Colonic mucosa (tissue), 4 donors: ENCODE measurements at places on chromosomes 7 and 10. TPM values are rescaled to one million over a fixed set of nuclear protein-coding genes. Genes with fewer than 3 reads are reported as not detected.
A peak's percentile ranks its signal among the peaks of the same experiment; 100 is the strongest.

GRCh38 chr7:146636581-146636980, 520.0 kb downstream of the CNTNAP2 start:
- H3K4me1 ChIP-seq: no peaks in the 10 kb centered on the region
- no peaks in the 10 kb centered on the region for H3K27me3 ChIP-seq
- H3K4me3 ChIP-seq: no peak overlapping the region
- H3K36me3 ChIP-seq: no peaks in the 10 kb centered on the region

Gene CACNB2
- total RNA-seq: 12.1 TPM

Gene CLDN3
- 634 TPM for total RNA-seq

Gene GDF2
- total RNA-seq: not detected

Gene NYAP1
- 0.44 TPM for total RNA-seq

Gene IL6
- not detected for total RNA-seq

- H3K36me3 ChIP-seq: no peaks in the 10 kb centered on the region
- no peak overlapping the region for H3K4me3 ChIP-seq
- peak; percentile 50 for DNase-seq
- H3K27me3 ChIP-seq: no peaks in the 10 kb centered on the region
- H3K27ac ChIP-seq: no peak overlapping the region
- H3K4me1 ChIP-seq: peaks cover 6% of the 10 kb centered on the region
These were observed 106.9 kb upstream of the RHEB start for GRCh38 chr7:151626422-151627115.

Gene MALRD1
- total RNA-seq: 0.27 TPM

- H3K27me3 ChIP-seq: no peaks in the 10 kb centered on the region
- no peak overlapping the region for H3K4me3 ChIP-seq
- DNase-seq: no peak
- H3K36me3 ChIP-seq: no peaks in the 10 kb centered on the region
- no peak overlapping the region for H3K27ac ChIP-seq
- no peaks in the 10 kb centered on the region for H3K4me1 ChIP-seq
These were observed 35.9 kb upstream of the MAGI2 start for GRCh38 chr7:79489371-79489770.

- H3K36me3 ChIP-seq: no peaks in the 10 kb centered on the region
- H3K4me3 ChIP-seq: no peak overlapping the region
- no peaks in the 10 kb centered on the region for H3K4me1 ChIP-seq
- no peak for DNase-seq
- no peaks in the 10 kb centered on the region for H3K27me3 ChIP-seq
These were observed 23.6 kb downstream of the SORBS1 start for GRCh38 chr10:95537542-95537927.

DNA sequence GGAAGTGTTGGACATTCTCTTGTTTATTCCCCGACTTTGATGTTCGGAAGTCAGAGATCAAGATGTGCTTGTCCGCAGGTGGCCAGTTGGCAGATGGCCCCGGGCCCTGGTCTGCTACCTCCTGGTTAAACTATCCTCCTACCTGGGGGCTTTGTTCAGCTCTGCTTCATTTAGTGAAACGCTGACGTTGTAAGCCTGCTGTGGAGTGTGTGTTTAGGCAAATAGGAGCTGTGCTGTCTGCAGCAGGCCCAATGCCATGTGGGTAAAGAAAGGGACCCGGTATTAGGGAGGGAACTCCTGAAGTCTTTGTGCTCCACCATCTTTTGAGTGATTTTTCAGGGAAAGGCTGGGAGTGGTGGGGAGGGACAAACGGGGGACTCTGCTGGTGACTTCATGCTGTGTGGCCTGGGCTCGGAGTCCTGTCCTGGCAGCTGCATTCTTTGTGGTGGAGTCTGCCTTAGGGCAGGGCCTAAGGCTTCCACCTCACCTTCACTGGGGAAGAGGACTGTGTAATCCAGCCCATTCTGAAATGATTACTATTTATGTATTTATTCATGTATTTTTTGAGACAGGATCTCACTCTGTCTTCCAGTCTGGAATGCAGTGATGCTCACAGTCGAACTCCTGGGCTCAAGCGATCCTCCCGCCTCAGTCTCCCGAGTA, 171.1 kb upstream of the KLF6 start:
- H3K4me1 ChIP-seq: no peaks in the 10 kb centered on the region
- no peaks in the 10 kb centered on the region for H3K27me3 ChIP-seq
- H3K36me3 ChIP-seq: no peaks in the 10 kb centered on the region
- H3K4me3 ChIP-seq: no peak overlapping the region
- DNase-seq: peak; percentile 14

DNA sequence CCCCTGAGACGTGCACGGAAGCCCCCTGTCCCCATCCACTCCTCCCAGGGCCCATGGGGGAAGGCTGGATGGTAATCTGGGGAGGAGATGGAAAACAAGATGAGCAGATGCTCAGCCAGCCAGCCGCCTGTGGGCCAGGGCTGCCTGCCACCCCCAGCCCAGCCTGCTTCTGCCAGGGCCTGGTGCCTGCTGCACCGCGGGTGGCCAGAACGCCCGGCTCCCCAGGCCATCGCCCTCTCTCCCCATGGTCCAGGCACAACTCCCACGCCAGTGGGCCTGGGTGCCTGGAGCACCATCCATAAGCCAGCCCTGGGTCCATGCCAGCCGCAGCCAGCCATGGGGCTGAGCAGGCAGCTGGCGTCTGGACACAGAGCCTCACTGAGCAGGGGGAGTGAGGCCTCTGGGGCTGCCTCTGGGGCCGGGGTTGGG, 57.2 kb upstream of the ELN start:
- no peaks in the 10 kb centered on the region for H3K27me3 ChIP-seq
- H3K4me3 ChIP-seq: no peak overlapping the region
- H3K27ac ChIP-seq: no peak overlapping the region

- no peak overlapping the region for H3K27ac ChIP-seq
- H3K4me1 ChIP-seq: no peaks in the 10 kb centered on the region
- no peak for DNase-seq
- no peaks in the 10 kb centered on the region for H3K27me3 ChIP-seq
- no peaks in the 10 kb centered on the region for H3K36me3 ChIP-seq
- H3K4me3 ChIP-seq: no peak overlapping the region
These were observed 1307.8 kb upstream of the CELF2 start for GRCh38 chr10:9709849-9710248.

- no peak overlapping the region for H3K27ac ChIP-seq
- H3K4me1 ChIP-seq: no peaks in the 10 kb centered on the region
- no peak overlapping the region for H3K4me3 ChIP-seq
- DNase-seq: no peak
These were observed 1.5 kb downstream of the CLDN12 start for GRCh38 chr7:90404777-90405176.

GRCh38 chr7:90387470-90388240, 15.6 kb upstream of the CLDN12 start:
- no peaks in the 10 kb centered on the region for H3K4me1 ChIP-seq
- H3K36me3 ChIP-seq: no peaks in the 10 kb centered on the region
- H3K27ac ChIP-seq: no peak overlapping the region
- DNase-seq: no peak
- H3K27me3 ChIP-seq: no peaks in the 10 kb centered on the region
- H3K4me3 ChIP-seq: no peak overlapping the region

DNA sequence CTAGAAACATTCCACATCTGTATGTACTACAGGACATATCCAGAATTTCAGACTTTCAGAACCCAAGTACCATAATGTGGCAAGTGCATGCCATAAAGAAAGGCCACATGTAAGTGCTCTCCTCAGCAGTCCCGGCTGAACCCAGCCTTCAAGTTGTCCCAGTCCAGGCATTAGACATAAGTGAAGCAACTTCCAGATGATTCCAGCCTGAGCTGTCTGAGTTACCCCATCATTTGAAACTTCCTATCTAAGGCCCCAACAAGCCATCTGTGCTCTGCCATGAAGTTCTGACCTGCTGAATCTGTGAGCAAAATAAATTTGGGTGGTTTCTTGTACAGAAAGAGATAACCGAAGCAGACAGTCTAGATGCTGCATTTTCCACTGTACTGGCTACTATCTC, 218.8 kb downstream of the IPMK start:
- no peaks in the 10 kb centered on the region for H3K27me3 ChIP-seq
- no peak overlapping the region for H3K4me3 ChIP-seq
- no peak overlapping the region for H3K27ac ChIP-seq
- H3K36me3 ChIP-seq: no peaks in the 10 kb centered on the region
- no peak for DNase-seq

DNA sequence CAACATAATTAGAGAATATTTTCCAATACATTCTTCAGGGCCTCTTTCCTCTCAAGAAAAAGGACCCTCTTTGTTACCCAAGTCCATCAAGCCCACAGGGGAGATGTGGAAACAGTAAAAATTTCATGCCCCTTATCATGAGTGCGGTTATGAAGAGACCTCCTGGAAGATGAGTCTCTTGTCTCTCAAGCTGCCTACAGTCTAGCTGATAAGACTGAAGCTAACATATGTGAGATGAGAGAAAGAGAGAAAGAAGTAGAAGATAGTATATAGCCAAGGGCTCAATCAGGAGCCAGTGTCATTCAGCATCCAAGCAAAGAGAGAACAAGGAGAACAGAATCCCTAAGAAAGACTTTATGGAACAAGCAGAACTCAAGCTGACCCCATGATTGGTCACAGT, 75.9 kb upstream of the CABCOCO1 start:
- H3K27me3 ChIP-seq: no peaks in the 10 kb centered on the region
- DNase-seq: no peak
- no peaks in the 10 kb centered on the region for H3K4me1 ChIP-seq
- no peak overlapping the region for H3K27ac ChIP-seq
- no peaks in the 10 kb centered on the region for H3K36me3 ChIP-seq

Gene PCGF6
- 7.6 TPM for total RNA-seq

Gene CRHR2
- total RNA-seq: 0.16 TPM

Gene SYPL1
- 94.0 TPM for total RNA-seq

DNA sequence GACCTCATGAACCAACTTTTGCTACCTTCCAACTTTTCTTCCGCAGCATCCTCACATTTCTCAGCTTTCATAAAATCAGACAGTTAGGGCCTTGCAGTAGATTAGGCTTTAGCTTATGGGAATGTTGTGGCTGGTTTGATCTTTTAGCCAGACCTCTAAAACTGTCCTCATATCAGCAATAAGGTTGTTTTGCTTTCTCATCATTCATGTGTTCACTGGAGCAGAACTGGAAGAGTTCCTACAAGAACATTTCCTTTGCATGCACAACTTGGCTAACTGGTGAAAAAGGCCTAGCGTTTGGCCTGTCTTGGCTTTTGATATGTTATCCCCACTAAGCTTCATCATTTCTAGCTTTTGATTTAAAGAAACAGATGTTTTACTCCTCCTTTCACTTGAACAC, 130.0 kb upstream of the LRRTM3 start:
- no peaks in the 10 kb centered on the region for H3K36me3 ChIP-seq
- no peaks in the 10 kb centered on the region for H3K27me3 ChIP-seq
- H3K4me1 ChIP-seq: no peaks in the 10 kb centered on the region
- no peak overlapping the region for H3K4me3 ChIP-seq

GRCh38 chr10:80156216-80156615, 23.7 kb downstream of the PLAC9 start:
- H3K4me1 ChIP-seq: no peaks in the 10 kb centered on the region
- H3K4me3 ChIP-seq: no peak overlapping the region
- H3K27me3 ChIP-seq: no peaks in the 10 kb centered on the region
- H3K27ac ChIP-seq: no peak overlapping the region
- DNase-seq: no peak

Gene MYPN
- 0.07 TPM for total RNA-seq
